ENCODE measurements at places on chromosomes 6 and 20. TPM values are rescaled to one million over a fixed set of nuclear protein-coding genes. Genes with fewer than 3 reads are reported as not detected.

DNA sequence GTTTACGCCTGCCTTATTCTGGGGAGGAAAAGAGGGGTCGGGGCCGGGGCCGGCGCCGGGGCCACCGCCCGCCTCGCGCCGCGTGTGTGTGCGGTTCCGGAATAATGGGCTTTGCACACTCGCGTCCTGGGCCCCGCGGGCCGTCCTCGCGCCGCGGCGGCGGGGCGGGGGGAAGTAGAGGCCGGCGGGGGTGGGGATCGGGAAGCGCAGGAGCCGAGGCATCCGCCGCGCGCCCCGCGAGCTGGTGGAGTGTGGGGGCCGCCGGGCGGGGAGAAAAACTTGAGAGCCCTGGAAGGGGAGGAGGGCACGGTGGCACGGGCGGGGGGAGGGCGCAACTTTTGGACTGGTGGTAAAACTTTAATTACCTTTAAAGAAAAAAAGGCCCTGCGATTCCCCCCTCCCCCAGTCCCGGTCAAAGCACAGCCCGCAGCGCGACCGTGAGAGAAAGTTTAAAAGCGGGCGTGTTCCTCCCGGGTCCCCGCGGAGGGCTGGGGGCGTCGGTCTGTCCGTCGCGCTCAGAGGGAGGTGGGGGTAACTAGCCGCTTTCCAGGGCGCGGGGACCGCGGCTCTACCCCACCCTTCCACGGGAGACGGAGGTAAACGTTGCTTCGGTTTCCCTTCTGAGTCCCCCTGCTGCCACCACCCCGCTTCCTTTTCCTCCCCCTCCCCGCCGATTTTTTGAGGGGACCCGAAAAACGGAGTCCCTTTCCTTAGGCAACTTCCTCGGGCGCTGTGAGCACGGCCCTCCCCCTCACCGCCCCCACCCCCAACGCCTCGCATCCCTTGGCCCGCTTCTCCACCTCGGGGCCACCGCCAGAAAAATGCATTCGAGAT lies 1.9 kb downstream of the L3MBTL3 start:
- DNase-seq = peak; percentile 46

- DNase-seq = no peak
These were observed 11.6 kb downstream of the SLC9A8 start for GRCh38 chr20:49824206-49824605.

DNA sequence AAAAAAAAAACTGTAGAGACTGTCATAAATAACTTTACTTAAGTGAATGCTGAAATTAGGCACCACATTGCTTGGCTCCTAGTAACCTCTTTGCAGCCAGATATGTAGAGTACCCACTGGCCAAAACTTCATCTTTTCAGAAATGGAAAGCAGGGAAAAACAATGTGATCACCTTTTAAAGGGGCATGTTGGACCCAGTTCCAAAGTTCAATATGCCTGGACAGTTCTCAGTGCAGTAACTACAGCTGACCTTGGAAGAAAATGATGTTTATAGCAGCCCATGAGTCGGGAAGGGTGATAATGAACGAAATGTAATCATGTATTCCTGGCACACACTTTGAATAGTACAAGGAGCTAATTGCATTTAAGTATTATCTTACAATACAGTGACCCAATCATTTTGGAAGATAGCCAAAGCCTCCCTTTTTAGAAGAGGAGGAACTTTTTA lies 93.6 kb upstream of the TAB2 start:
- no peak for DNase-seq

ENPP3 gene
- total RNA-seq = 0.19 TPM

DNA sequence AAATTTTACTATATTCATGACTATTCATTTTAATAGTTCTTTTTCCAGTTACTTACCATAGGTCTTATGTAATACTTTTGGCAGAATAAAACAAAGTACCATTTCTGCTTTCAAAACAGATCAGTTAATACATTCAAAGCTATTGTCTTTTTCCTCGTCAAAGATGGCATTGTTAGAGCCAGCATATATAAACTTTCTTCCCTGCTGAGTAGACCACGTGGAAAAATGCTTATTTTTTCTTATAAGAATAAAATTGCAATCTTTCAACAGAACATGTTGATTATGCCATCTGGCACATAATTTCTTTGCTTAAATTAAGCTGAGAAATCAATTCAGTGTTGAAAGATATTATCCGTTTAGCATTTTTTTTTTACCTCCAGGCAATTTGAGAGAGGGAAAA lies 34.9 kb upstream of the EXOC2 start:
- no peak for DNase-seq

DNA sequence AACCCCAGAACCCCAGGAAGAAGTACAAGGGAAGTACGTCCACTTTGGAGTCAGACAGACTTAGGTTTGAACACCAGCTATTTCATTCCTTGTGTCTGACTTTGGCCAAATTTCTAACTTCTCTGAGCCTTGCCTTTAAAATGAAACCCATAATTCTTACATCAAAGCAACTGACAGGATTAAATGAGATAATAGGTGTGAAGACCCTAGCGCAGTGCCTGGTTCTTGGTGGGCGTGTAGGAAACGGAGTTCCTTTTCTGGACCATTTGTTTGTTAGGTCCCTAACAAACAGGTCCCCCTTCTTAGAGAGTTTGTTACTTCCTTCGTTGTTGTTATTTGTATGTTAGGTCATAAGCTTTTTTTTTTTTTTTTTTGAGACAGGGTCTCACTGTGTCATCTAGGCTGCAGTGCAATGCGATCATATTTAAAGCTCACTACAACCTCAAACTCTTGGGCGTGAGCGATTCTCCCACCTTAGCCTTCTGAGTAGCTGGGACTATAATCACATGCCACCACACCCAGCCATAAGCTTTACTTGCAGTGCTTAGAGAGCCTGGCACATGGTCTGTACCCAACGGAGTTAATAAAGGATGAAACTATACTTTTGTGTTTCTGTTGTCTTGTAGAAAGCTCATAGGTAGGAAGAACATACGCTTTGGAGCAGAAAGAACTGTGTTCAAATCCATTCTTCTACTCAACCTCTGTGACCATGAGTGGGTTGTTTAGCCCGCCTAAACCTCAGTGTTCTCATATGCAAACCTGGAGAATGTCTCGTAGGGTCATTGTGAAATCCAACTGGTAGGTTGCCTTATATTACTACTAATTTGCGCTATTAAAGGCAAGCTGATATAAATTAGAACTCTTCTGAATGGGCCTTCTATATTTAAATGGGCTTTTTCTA lies 21.8 kb upstream of the MROH8 start:
- no peak for DNase-seq

- no peak for DNase-seq
These were observed 93.3 kb downstream of the ADAT2 start for GRCh38 chr6:143357152-143357551.

GRCh38 chr6:92289831-92290230 lies 1129.5 kb downstream of the EPHA7 start:
- DNase-seq = no peak

DNA sequence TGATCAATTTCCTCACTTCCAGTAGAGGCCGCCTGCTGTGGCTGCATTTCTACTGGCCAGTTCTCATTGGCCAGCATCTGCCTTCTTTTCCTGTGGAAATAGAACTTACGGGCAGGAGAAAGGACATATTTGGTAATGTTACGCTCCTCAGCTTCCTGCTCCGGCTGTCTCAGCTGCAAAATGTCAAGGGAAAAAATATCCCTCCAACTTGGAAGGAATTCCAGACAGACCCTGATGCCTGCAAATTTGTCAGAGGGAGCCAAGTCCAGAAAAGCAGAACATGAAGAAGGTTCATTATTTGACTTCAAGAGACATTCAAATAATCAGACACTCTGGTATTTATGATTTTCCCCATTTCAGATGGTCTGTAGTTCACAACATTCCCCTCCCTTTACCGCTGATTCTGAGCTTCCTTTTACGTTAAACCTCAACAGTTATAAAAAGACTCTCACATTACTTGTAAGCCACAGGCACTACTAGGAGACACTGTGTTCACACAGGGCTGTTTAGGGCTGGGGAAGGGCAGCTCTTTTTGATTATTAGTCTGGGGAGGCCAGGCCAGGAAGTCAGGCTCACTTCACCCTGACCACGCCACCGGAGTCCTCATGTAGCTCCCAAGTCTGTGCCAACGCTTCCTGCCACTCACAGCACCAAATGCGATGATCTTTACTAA lies 179.6 kb upstream of the CCN2 start:
- peak; percentile 85 for DNase-seq

TCF21 gene
- total RNA-seq = not detected

GRCh38 chr6:169344750-169345065 lies 91.1 kb upstream of the THBS2 start:
- no peak for DNase-seq

WFDC12 gene
- not detected for total RNA-seq

PPP1R3G gene
- total RNA-seq = 0.74 TPM

DNA sequence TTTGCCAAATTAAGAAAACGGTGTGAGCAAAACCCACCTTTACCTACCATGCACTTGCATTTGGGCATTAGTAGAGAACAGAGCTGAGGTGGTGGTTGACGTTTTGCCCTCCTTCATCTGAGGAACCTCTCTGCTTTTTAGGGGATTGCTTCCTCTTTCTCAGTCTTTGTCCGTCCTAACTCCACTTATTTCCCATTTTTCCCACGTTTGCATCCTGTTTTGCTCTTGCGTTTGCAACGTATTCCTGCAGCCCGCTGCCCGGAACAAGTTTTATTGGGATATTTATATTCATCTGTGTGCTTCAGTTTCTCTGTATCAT lies 374 bp upstream of the SERINC1 start:
- no peak for DNase-seq

SCRT2 gene
- not detected for total RNA-seq

DNA sequence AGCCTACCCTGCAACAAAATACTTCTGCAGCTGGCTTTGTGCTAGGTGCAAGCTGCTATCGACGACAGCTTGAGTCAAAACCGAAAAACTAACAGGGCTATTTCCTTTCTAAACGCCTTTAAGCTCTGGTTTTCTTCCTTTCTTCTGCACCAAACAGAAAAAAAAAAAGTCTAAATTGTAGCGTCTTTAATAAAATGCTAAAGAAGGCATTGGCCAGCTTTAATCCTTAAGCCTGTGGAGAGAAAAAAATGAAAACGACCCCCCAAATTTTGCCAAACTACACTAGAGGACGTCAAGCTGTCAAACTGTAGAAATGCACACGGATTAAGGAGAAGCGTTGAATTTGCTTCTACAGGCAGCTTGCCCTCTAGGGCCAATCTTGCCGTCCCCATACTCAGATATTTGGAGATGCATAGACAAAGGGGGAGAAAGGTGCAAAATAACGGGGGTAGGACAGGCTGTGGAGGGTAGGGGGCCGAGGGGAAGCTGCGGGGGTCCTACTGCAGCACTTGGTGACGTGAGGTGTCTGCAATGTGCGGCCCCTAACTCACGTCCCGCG lies 1.4 kb upstream of the NRN1 start:
- DNase-seq = no peak

DNA sequence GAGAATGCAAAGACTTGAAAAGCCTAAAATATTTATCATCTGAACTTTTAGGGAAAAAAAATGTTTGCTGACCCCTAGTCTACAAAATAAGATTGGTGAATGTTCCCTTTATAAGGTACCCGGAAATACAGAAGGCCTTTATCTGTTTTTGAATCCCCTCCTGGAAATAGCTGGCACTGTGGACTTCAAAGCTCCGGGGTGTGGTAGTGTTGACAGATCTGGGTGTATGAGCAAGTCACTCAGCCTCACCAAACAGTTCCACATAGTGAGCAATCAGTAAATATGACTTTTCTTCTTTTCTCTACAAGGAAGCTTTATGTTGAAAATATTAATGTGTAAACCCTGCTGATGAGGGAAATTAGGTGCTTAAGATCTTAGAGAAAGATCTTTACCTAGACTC lies 29.2 kb upstream of the HTR1B start:
- no peak for DNase-seq

GRCh38 chr20:45303586-45304463 lies 2.8 kb upstream of the RBPJL start:
- DNase-seq = no peak

DNA sequence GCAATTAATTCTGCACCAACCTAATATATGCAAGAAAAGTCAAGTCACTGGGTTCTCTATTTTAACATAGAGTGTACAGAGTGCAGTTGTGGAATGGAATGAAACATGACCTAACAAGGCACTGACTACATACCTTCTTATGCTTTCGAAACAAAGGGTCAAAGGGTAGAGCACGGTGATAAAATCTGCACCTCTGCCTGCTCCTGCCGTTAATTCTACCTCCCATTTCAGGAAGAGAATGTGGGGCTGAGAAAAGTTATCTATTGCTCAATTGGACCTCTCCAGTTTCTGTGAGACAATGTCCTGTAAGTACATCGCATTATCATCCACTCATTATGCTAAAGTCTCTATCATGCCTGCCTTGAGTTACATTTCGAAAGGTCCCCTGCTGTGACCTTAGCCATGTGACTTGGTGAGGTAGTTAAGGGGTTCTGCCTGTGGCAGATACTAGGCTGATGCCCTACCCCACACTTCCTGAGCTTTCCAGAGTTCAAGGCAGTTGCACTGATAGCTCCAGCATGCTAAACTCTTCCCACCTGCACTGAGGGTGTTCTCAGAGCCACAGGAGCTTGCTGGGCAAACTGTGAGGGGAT lies 14.0 kb upstream of the MOCS1 start:
- DNase-seq = no peak

RMND1 gene
- 32.2 TPM for total RNA-seq

GRCh38 chr6:148521586-148521985 lies 178.9 kb downstream of the SASH1 start:
- DNase-seq = peak; percentile 42

LY6G6F gene
- not detected for total RNA-seq

GRCh38 chr20:6355754-6356451 lies 233.1 kb upstream of the FERMT1 start:
- no peak for DNase-seq

FRK gene
- 0.05 TPM for total RNA-seq

BMP2 gene
- 23.1 TPM for total RNA-seq

DNA sequence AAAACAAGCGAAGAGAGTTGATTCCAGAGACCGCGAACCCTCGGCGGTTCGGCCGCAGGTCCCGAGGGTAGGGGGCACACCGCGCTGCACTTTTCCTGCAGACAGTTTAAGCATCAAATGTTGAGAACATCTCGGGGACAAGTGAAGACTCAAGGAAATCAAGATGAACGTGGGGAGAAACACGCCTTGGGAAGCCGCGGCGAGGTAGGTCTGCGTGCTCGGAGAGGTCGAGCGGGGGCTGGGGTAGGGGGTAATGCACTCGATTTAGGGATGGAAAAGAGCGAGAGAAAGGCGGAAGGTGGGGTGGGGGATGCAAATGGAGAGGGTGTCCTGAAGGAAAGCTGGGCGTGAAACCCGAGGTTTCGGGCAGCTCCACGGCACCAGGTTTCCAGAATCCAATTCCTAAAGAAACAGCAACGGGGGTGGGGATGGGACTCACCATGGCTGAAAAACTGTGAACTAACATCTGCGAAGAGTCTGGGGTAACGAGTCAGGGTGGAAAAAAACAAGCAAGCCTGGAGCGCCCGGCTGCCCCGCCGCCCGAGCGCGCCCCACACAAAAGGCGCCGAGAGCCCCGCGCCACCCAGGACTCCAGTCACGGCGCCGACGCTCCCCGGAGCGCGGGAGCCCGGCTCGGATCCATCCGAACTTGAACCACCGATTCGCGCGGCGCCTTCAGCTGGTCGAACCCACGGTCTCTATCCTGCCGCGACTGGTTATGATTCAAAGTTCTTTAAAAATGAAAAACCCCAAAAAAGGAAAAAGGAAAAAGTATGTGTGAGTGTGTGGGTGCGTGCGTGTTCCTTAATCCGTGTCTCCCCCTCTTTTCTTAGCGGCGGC lies 3.5 kb downstream of the TFAP2A start:
- no peak for DNase-seq

GRCh38 chr6:37566111-37566949 lies 66.6 kb upstream of the CCDC167 start:
- peak; percentile 64 for DNase-seq

- DNase-seq = no peak
These were observed 29.5 kb downstream of the TRMT11 start for GRCh38 chr6:126015863-126016262.

- no peak for DNase-seq
These were observed 113.6 kb downstream of the FLRT3 start for GRCh38 chr20:14223806-14224205.

- DNase-seq = no peak
These were observed 21.6 kb downstream of the MGME1 start for GRCh38 chr20:17990278-17990972.
